ENCODE measurements at places on chromosomes 1 and 21.

DNA sequence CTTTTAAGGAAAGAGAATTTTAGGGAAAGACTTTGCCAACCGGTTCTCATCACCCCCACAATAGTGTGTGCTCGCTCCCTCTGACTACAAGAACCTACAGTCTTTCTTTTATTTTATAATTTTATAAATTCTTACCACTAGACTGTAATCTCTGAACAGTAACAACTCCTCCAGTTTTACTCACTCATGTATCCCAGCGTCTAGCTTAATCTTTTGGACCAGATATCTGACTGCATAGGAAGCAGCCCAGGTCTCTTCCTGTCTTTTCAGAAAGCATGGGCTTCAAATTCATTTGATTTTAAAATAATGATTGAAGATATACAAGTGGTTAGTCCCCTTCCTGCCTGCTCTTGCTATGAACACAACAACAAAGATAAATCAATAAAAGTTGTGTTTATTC lies 19.0 kb upstream of the DUSP10 start:
- DNase-seq = no peak

DNA sequence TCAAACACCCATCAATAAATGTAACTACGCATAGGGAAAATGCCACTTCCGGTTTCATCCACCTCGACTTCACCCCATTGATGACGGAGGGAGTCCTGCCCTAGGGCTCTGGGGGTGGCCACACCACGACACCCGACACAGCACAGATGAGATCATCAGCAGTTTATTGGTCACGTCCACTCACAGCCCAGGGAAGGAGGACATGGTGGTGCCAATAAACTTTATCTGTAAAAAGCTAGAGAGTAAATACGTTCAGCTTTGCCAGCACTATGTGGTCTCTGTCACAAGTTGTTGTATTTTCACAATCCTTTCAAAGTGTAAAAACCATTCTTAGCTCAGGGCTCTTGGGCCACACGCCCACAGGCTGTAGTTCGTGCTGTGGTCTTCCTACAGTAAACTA lies 16.3 kb downstream of the SETD4 start:
- no peak for DNase-seq

DNA sequence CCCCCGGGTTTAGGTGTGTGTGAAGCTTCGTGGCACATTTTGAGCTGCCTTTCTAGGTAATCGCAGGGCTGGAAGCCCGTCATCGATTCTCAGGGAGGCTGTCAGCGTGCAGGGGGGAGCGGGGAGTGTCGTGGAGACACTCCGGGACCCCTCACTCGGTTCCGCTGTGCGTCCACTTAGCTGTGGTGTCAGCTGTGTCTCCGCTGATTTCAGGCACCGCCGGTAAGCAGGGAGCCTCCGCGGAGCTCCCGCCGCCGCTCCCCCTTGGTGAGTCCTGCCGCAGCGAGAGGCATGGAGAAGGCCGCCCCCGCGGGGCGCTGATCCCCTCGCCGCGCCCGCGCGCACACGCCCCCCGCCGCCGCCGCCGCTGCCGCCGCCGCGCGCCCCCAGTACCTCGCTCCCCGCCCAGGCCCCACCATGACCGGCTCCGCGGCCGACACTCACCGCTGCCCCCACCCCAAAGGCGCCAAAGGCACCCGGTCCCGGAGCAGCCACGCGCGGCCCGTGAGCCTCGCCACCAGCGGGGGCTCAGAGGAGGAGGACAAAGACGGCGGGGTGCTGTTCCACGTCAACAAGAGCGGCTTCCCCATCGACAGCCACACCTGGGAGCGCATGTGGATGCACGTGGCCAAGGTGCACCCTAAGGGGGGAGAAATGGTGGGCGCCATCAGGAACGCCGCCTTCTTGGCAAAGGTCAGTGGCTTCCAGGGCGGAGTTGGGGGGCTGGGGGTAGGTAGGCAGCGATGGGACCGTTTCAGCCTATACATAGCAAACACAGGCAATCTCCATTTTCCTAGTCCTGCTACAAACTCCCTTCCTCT lies 995 bp downstream of the VASH2 start:
- DNase-seq = no peak

DNA sequence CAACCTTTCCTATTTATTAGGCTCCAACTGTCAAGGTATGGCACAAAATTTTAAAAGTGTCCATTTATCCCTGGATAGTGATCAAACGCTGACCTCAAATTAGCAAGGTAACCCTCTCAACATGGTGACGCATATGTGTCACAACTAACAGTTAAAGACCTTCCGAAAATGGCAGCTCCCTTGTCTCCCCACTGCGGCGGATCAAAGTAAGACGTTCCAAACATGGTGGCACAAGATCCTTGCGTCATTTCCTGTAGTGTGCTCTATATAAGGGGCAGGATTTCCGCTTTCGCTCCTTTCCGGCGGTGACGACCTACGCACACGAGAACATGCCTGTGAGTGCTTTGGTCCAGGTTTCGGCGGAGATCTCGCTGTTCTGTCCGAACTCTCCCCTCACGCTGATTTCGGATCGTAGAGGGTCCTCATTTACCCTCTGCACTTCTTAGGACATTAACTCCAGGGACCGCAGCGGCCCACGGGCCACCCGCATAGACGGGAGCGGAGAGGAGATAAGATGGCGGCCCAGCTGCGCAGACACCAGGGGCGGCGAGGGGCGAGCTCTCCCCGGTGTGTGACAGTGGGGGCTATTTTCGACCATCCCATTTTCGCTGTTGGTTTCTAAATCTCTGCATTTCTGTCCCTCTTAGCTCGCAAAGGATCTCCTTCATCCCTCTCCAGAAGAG lies at the start of gene RPS27:
Gene RPS27 (plus strand): TSS at position 295 of the 683 bp plus-strand sequence. CDS start 35 bp downstream, at position 330.
- DNase-seq = peak; percentile 74

DNA sequence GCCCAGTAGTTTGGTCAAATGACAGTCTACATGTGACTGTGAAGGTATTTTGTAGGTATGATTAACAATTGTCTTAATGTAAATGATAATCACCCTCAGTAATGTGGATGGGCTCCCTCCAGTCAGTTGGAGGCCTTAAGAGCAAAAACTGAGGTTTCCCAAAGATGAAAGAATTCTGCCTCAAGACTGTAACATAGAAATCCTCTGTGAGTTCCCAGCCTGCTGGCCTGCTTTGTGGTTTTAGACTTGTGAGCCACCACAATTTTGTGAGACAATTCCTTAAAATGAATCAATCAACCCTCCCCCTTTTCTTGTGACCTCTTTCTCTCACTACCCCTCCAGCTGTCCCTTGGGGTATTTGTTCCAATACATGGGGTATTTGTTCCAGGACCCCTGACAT lies 226.4 kb upstream of the DPYD start:
- DNase-seq = no peak

DNA sequence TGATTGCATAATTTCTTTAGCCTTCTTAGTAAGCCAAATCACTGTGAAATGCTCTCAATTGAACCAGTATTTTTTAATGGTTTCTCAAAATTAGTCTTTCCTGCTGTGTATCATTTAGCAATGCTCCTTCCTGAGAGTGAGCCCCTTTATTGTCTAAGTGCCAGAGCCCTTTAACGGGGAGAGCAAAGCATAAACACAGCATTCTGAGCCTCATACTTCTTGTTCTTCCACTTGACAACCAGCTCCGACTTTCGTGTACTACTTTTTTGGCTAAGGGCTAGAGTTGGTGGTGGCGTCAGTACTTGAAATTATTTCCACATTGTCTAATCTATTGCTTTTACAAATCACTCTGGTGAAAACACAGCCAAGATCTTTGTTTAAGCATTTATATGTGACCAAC lies 299.0 kb downstream of the TPR start:
- DNase-seq = no peak

GRCh38 chr1:36590771-36591170 lies 108.1 kb upstream of the CSF3R start:
- DNase-seq = no peak

GRCh38 chr21:39911286-39912199 lies 44.3 kb downstream of the PCP4 start:
- DNase-seq = no peak

DNA sequence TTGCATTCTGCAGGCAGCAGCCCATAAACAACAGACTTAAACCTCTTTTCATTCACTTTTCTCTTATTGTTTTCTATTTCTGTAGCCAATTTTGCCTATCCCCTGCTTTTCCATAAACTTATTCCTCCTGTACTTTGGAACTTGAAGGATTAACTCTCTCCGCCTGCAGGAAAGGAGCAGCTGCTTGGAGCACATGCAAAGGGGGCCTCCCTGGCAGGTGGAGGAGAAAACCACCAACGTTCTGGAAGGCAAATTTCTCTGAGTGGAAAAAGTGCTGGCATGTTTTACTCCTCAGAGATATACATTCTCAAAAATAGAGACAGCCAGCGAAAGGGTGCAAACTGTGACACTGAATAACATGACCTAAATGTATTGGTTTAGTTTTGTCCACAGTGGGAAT lies 33.6 kb downstream of the RGS21 start:
- no peak for DNase-seq
